SW 1271 (cell line): ENCODE measurements at places on chromosomes 16 and 17.

DNA sequence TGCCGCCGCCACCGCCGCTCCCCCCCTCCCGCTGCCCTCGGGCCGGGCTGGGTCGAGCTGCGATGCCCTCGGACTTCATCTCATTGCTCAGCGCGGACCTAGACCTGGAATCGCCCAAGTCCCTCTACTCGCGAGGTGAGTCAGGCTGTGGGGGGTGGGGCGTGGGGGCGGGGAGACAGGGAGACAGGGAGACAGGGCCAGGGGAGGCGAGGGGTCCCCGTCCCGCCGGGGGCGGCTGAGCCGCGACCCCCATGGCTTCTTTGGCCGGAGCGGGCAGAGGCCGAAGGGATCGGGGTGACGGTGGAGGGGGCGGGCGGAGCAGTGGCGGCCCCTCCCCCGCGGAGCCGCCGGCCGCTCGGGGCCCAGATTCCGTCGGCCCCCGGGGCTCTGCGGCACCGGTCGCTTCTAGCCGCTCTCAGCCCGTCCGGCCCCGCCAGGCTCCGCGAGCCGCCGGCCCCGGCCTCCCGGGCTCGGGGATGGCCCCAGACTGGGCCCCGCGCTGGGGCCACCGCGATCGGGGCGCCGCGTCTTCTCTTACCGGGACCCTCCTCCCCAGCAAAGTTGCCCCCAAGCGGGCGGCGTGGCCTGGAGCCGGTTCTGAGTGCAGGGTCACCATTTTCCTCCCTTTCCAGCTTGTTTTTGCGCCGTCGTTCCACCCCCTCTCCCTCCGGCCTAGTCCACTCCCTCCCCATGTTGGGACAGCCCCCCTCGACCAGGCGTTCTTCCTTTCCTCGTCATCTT lies 644 bp downstream of the NFAT5 start:
- DNase-seq, result peak; percentile 73

DNA sequence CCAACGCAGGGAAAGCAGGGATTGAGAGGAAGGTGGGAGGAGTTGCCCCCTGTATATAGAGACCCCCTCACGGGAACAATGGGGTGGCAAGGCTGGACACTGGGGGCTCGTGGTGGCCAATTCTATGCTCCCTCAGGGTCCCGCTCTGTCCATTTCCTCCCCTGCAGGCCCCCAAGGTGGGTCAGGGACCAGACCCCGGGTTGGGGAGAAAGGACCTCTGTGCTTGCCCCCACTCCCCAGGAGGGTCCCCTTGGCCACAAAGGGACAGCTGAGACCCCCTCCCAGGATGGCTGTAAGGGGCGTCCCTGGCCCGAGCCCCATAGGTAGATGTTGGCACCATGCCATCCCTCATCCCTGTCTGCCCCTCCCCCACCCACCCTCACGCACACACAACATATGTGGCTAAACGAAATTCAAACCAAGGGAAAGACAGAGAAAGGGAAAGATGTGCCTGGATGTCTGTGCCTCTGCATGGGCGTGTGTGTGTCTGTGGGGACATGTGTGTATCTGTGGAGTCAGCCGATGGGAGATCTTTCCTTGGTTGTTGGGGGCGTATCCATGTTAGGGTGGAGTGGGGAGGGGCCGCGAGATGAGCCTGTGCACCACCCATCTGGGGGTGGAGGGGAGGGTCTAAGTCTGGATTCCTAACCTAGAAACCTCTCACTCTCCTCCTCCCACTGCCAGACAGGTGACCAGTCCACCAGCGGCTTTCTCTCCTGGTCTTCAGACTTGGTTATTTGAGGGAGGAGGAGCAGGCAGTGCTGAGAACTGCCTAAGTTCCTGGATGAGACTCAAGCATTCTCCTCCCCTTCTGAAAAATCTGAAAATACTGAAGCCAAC lies 642 bp upstream of the NEUROD2 start:
- no peak for DNase-seq

- no peak for DNase-seq
Observed at GRCh38 chr16:56869513-56870275, 4.7 kb downstream of the SLC12A3 start.

GRCh38 chr16:2404099-2404498 lies 25.1 kb upstream of the CCNF start:
- DNase-seq, result no peak

DNA sequence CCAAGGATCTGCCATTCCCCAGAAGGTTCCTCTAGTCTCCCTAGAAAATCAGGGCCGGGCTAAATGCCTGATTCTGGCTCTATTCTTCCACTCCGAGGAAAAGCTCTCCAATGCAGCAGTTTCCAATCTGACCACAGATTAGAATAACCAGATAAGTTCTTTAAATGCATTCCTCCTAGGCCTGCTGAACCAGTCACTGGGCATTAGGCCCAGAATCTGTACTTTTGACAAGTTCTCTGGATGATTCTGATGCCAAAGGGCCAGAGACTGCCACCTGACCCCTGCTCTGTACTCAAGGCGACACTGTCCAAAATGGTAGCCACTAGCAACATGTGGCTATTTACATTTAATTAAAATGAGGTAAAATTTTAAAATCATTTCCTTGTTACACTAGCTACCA lies 22.3 kb downstream of the MAP3K14 start:
- DNase-seq, result no peak

- no peak for DNase-seq
Observed at GRCh38 chr17:10171122-10171571, 27.3 kb downstream of the GAS7 start.

DNA sequence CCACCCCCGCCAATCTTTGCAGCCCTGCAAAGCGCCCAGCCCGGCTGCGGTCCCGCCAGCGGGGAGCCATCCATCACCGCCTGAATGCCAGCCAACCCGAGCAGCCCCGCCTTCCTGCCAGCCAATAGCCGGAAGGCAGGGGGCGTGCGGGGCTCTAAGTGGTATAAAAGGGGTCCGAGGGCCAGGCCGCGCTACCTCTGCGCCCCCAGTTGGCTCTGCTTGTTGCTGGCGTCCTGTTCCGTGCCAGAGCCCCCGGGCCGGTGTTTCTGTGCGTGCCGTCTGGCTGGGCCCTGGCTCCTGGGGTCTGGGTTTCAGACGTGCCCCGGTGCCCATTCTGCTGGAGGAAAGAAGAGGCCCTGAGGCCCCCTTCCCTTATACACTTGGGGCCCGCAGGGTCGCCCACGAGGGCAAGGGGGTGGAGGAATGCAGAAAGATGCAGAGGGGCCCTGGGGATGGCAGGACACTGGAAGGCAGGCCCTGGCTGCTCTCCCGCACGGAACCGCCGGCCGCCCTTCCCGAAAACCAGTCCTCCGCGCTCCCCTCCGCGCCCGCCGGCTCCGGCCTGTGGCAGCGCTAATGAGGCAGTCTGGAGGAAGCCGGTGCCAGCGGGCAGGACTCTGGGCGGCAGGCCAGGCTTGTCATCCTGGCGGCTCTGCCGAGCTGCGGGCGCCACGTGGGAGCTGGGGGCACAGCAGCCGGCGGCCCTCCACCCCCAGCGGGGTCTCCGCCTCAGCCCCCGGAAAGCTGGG lies 14.0 kb downstream of the COPZ2 start:
- DNase-seq, result no peak

DNA sequence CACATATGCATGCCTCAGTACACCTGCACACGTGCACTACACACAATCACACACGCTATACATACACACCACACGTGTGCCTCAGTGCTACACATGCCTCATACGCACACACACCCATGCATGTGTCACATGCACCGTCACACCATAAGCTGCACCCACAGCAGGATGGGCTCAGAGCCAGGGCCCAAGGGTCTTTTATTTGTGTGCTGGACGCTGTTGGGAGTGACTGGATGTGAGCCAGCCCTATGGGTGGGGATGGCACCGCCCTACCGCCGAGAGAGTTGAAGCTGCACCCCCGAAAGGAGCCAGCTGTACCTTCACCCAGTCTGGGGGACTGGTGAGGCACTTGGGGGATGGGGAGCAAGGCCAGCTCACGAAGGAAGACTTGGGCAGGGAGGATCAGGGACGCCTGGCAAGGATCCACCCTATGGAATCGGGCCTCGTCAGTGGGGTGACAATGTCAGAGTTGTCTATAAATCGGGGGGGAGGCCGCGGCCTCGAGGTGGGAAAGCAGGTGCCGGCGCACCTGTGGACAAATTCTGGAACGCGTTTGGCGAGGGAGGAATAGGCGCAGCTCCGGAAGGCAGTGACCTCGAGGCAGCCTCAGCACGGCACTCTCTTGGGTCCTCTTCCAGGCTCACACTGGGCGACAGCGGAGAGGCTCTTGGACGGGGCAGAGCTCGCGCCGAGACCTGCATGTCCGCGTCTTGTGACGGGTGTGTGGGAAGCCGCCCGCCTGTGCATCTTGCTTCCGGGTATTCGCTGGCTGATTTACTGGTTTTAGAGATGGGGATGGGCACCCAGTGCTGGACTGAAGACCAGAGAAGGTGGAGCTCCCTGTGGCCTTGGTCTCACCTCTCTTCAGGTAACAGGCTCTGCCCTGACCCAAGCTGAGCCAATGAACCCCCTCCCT lies 7.3 kb downstream of the RGS11 start:
- DNase-seq, result no peak

DNA sequence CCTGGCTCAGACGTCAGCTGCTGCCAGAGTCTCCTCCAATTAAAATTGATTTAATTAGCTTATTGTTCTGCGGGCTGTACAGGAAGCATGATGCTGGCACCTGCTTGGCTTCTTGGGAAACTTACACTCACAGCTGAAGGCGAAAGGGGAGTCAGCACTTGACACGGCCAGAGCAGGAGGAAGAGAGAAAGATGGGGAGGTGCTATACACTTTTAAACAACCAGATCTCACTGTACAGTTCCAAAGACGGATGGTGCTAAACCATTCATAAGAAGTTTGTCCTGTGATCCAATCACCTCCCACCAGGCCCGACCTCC lies 1.4 kb upstream of the PRDM7 start:
- DNase-seq, result no peak

DNA sequence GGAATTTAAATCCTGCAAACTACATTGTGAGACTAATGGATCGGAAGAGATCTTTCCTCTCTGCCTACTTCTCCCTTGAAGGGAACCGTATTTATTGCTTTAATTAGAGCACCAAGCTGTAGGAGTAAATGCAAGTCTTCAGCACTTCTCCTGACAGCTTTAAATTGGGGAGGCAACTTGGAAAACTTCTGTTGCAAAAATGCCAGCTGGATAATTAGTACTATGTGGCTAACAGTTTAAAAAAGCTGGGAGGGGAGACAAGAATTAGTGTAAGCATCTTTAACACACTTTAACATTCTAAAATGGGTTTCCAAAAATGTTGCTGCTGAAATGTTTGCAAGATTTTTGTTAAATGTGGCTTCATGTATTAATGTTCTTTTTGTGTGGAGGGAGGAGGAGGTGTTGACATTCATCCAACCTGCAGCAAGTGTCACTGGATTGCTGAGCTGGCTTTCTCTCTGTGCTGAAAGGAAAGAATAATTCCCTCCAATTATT lies 108.5 kb downstream of the PCTP start:
- no peak for DNase-seq

DNA sequence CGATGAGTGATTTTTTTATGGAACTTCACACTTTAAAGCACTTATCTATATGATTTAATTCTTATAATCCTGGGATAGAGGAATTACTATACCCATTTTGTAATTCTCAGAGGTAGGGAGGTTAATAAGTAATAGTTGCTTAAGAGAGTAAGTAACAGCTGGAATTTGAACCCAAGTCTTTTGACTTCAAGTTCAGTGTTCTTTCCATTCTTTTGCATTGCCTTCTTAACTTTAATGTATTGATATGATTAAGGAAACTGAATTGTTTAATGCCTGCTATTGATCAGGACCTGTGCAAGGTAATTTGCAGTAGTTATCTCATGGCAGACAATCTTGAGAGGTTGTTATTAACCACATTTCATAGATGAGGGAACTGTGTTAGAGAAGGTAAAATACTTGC lies 78.5 kb downstream of the TUBD1 start:
- no peak for DNase-seq

- DNase-seq, result no peak
Observed at GRCh38 chr16:10408824-10409381, 23.0 kb downstream of the ATF7IP2 start.

- DNase-seq, result no peak
Observed at GRCh38 chr16:49048557-49048956, 233.1 kb downstream of the CBLN1 start.

DNA sequence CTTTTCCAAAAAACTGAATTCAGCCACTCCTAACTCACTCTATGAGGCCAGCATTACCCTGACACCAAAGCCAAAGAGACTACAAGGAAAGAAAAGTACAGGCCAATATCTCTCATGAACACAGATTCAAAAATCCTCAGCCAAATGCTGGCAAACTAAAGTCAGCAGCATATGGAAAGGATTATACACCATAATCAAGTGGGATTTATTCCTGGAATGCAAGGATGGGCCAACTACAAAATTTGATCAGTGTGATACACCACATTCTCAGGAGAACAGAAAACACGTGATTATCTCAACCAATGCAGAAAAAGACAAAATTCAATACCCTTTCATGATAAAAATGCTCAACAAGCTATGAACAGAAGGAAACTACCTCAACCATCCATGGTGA lies 7.7 kb upstream of the AATK start:
- DNase-seq, result no peak
